Islet precursor cell (in vitro differentiated cells): ENCODE measurements at places on chromosomes 12 and 14.

GRCh38 chr14:65784574-65784973, 372.0 kb downstream of the FUT8 start:
- no peak for DNase-seq

DNA sequence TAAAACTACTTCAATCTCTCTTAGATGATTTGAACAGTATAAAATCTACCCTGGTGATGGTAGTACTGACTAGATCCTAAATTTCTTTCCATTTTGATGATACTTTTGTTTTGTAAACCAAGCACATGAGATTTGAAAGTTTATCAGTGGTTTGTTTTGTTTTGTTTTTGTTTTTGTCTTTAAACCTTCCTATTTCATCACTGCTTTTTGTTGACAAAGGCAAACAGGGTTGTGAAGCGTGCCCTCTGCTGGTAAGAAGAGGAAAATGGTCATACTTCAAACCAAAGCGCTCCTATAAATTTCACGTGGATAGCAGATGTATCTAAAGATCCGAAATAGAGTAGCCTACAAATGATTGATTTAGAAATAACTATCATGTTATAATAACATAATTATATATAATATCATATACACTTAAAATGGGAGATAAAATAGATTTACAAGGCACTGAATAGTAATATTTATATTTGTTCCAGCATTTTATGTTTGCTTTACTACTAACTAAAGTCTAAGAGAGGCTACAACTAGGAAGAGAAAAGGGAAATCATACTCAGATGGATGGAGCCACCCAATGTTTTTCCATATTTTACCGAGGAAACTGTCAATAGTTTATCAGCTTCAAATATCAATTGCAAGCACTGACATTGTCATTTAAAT, 254.0 kb upstream of the USP15 start:
- no peak for DNase-seq

GRCh38 chr12:66087365-66087943, 43.1 kb downstream of the LLPH start:
- peak; percentile 70 for DNase-seq

DNA sequence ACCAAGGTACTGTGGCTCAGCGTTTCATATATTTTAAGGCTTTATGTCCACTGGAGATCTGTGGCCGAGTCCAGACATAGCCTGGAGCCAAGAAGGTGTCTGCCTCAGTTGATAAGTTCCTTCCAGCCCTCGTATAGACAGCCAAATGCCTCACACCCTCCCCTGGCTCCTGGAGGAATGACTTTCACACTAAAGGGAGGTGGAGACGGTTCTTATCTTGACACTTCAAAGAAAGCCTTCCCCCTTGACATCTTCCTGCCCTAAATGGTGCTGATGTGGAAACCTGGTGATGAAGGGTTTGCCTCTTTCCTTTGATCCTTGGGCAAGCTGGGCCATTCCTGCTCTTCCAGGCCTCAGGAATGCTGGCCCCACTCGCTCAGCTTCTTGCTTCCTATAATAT, 474.8 kb upstream of the TBX3 start:
- peak; percentile 98 for DNase-seq

DNA sequence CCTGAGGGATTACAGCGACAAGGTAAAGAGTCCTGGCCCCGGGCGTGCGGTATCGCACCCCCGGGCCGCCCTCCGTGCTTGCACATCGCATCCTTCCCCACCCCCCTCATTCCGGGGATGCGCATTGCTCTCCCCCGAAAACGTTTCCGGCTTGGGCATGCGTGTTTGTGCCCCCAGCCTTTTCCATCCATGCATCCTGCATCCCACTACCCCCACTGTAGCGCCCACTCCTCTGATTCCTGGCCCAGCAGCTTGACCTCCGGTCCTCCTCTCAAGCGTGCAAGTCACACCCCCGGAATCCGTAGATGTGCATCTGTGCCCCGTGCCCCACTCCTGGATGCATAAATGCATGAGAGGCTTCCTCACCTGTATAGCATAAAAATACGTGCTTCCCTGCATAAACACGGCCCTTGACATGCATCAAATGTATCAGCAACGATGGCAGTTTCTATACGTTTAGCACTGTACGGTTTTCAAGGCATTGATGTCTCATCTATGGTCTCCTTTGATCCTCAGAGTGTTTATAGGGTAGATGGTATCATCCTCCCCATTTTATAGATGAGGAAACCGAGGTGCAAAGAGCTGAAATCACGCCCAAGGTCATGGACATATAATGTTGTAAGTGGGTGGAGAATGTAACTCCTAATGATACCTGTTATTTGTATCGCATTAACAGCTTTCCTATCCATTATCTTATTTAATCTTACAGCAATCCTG, 484 bp downstream of the RIC8B start:
- DNase-seq: no peak
